ENCODE measurements at places on chromosomes 11 and 22.

DNA sequence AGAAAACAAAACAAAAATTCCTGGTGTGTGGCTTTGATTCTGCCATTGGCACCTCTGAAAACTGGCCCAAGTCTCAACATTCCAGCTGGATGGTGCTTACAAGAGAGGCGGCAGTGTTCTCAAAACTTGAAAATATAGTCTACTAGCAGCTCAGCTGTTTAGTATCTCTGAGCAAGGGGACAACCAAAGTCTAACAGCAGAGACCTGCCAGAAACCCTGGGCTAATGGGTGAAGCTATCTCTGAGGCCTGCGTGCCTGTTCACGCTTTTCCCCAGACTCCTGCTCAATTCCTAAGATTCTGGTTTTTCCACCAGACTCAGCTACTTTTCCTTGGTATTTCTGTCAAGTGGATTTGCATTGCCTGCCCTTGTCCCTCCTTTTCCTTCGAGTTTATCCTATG, 17.9 kb downstream of the TMEM218 start:
- DNase-seq: no peak

DNA sequence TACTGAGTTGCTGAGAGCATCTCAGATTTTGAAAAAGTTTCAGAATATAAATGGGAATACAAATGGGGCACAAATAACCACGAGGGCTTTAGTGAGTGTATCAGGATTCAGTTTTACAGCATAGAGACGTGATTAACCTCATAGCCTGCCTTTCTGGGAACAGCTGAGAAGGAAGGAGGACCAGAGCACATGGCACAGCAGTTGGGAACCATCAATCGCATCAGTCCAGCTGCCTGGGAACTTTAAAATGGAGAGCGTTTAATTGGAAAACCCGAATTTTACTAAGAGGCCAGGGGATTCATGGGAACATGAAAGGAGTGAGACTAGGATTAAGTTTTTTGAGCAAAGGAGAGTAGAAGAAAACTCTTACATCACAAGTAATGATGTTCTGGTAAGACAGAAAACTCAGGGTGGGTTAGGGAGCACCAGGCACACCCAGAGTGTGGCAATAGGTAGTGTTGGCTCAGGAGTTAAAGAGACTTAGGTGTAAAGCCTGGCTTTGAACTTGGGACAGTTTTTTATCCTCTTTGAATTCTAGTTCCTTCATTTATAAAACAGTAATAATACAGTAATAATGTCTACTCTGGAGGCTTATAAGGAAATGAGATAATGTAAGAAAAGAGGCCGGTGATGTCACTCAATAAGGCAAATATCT, 40.2 kb downstream of the FZD4 start:
- DNase-seq: no peak

- DNase-seq: no peak
Measured at GRCh38 chr11:65872586-65873317, at the start of gene EFEMP2. EFEMP2 (minus strand) TSS chr11:65872800; CDS start chr11:65872354, 446 bp downstream.

DNA sequence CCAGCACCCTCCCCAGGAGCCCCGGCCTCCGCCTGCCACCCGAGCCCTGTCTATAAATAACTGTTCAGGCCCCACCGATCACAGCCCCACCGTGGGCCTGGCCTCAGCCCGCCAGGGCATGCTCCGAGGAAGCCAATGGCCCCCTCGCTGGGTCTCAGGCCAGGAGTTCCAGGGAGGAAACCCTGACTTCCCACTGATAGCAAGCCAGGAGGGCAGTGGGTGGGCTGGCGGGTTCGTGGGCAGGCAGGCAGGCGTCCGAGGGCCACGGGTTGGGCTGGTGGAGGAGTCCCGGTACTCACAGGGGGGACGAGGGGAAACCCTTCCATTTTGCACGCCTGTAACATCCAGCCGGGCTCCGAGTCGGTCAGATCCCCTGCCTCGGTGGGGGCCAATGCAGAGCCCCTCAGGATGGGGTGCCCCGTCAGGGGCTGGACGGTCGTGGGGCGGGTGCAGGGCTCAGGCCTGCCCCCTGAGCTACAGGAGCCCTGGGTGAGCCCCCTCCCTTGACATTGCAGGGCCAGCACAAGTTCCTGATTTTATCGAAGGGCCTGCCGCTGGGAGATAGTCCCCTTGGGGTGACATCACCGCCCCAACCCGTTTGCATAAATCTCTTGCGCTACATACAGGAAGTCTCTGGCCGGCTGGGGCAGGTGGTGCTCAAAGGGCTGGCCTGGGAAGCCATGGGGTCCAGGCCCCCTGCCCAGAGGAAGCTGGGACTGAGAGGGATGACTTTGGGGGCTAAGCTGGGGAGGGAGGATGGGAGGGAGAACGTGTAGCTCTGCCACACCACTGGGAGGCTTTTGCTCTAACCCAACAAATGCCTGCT, at the start of gene SPI1:
Gene SPI1 (minus strand): TSS at position 538 of the 826 bp plus-strand sequence. CDS start 194 bp downstream, at position 344.
- DNase-seq: no peak

DNA sequence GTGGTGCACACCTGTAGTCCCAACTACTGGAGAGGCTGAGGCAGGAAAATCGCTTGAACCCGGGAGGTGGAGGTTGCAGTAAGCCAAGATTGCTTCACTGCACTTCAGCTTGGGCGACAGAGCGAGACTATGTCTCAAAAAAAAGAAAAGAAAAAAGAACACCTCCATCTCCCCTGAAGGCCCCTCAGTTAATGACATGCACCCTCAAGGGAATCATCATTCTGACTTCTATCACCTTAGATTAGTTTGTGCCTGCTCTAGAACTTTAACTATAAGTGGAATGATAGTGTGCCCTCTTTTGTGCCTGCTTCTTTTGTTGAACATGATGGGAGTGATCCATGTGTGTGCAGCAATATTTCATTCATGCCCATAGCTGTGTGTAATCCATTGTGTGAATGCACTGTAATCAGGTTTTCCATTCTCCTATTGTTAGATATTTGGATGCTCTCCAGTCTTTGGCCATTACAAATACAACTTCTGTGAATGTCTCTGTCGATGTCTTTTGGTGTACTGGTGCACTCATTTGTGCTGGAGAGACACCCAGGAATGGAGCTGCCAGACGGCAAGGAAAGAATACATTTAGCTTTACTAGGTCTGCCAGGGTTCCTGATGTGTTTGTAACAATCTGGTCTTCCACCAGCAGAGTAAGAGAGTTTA, 883 bp upstream of the VPREB3 start:
- no peak for DNase-seq

DNA sequence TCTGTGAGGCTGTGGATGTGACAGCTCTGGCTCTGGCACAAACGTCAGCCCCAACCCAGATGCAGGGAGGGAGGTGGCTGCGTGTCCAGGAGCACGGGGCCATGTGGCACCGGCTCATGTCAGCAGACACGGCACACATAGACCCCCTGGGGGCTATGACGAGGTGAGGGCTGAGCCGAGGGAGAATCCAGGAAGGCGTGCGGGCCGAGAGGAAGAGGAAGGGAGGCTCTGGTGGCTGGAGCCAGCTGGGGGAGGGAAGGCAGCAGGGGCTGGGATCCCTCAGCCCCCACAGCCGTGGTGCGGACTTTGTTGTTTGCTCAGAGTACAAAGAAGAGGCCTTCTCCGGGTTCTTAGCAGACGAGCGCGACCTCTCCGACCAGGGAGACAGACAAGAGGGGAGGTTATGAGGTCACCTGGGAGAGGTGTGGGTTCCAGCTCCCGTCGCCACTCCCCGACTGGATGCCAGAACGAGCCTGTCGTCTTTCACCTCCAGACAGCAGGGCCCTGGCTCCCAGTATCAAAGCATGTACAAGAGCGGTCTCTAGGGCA, 46.1 kb downstream of the CDKN1C start:
- DNase-seq: no peak

DNA sequence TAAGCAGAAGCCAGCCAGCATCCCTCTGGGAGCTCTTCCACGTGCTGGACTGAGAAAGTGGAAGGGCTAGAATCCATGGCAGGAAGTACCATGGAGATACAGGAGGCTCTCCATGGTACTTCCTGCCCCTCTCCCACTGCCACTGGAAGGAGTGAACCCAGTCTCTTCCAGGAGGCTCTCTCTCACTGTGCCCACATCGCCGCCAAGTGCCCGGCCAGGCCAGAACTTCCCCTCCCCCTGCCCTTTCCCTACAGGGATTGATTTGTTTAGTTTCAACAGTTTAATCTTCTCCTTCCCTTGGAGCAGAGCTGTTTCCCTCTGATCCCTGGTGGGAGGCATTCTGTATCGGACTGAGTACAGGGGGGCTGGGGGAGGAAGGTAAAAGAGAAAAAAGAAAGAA, 133.6 kb downstream of the DSCAML1 start:
- no peak for DNase-seq

Measured in activated CD4-positive, alpha-beta T cell treated with anti-CD3 and anti-CD28 coated beads for 1 hour (primary cell).